ENCODE measurements at places on chromosomes 1 and 21.

DNA sequence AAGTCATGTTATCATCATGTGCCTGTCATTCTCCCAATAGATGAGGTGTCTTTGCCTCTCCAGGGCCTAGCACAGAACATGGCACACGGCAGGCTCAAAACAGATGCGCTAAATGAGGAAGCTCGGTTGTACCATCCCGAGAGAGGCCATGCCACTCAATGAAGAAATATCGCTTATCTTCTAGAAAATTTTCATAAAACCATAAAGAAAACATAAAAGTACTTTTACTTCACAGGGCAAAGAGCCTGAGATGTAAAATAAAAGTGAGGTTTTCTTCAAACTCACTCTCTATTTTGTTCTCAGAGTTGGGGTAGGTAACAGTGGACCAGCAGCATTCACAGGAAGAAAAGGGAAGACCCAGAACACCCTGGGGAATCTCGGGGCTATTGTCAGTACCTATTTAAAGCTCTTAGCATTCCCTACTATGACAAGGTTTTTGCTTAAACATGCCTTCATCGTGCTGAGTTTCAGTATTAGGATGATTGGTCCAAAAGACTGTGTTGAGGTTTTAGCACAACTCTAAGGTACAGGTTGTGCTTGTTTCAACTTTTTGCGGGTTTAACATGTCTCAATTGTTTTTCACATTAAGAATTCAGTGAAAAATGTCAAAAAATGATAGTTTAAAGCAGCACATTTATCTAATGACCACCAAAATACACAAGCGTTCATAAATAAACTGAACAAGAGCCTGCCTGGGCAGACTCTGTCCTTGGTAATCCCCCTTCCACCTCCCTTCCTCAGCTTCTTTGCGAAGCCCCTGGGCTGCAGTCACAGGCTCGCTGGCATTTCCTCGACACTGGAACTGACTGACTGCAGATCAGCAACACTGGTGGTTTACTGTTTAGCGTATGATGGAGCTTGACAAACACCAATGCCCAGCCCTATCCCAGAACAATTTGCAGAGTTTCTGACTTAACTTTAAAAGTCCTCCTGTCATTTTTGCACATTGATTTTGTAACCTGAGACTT is 55.6 kb downstream of the COQ8A start:
- no peak for DNase-seq

GRCh38 chr21:46145159-46145839 is 10.1 kb downstream of the FTCD start:
- DNase-seq: no peak

DNA sequence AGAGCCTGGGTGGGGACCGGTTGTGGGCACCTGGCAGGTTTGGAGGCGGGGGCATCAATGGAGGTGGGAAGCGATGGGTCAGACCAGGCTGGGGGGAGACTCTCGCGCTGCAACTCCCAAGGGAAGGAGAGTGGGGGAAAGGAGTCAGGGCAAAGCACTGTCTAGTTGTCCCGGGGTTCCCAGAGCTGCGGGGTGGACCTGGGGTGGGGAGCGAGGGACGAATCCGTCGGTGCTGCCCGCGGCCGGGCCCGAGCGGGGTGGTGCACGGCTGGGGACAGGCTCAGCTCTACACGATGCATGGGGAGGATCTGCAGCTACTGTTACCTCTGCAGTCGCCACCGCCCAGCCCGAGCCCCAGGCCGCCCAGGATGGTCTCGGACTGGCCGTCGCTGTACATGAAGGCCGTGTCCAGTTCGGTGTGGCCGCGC is 427 bp downstream of the AKR7A2 start:
- DNase-seq: no peak

DNA sequence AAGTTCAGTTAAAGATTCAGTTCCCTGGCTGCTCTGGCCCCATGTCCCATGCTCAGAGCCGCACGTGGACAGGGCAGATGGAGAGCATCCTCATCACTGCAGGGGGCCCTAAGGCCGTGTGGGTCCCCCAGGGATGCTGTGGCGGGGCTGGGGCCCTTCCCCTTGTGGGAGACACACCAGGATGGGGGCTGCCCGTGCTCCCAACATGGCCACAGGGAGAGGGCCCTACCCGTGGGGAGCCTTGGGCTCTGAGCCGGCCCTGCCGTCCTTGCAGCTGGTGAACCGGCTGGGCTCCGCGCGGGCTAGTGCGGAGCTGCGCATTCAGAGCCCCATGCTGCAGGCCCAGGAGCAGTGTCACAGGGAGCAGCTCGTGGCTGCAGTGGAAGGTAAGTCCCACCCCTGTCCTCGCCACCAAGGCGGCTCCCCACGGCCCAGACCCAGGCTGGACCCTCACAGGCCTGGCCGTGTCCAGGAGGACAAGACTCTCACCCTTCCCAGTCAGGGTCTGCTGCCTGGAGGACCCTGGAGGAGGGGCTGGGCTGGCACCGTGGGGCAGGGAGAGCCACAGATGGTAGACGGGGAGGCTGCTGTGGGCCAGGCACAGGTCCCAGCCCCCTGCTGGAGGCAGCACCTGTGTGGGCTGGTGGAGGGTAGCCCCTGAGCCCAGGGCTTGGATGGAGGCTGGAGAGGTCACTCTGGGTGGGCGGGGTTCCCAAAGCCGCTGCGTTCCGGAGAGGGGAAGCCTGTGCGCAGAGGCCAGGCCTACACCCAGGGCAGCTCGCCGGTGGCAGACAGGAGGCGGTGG is 53.8 kb downstream of the TRIM11 start:
- DNase-seq: no peak

DNA sequence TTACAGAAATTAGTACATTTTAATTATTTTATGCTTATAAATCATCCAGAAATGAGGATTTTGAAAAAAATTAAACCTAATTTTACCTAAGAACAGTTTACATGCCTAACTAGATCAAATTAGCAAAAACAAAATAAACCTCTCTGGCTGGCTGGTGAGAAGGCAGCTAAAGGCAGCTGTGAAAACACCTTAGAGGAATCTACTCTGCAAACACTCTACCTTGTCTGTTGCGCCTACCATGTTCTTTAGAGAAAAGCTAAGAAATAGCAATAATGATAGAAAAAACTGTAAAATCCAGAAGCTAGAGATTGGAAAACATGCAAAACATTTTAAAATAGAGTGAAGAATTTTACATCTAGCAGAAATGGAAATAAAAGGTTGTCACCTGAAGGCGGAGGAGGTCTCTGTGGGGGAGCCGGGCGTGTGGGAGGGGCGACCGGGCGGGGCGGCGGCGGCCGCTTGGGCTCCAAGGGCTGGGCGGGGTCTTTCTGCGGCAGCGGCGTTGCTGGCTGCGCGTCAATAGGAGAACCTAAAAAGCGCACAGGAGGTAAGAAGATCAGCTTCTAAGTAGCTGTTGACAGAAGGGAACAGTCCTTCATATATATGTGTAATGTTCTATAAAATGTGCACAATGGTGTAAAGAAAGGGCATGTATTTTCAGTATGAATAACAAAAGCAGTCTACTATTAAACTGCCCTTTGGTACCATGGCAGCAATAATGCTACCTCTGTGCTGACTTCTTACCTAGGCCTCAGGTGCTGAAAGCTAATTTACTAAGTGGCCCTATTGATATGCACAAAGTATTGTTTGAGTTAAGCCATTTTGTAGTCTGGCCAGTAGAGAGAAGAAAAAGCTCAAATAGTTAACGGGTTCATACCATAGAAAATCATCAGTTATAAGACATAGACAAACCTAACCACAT is 33.3 kb upstream of the CFAP298 start:
- DNase-seq: no peak

GRCh38 chr1:12556368-12556930 is 61.6 kb downstream of the DHRS3 start:
- DNase-seq: no peak

DNA sequence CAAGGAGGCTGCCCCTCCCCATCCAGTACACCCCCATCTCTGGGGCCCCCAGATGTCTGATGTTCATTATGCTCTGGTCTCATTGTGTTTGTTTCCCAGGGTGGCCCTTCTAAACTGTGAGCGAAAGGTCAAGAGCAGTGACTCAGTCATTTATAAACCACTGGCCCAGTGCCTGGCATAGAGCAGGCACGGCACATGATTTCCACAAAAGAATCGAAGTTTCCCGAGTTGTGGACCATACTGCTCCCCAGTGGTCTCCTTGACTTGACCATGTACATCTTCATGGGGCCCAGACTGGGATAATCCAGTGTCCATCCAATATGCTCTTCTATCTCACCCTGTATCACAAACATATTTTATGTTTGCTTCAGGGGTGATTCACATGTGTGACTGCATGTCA is 153.3 kb downstream of the NR5A2 start:
- DNase-seq: no peak

- no peak for DNase-seq
Measured at GRCh38 chr21:43306391-43306790, 120.5 kb downstream of the SIK1 start.

- no peak for DNase-seq
Measured at GRCh38 chr1:70317087-70317486, 37.4 kb downstream of the ANKRD13C start.

GRCh38 chr21:27636656-27637055 is 669.8 kb upstream of the ADAMTS5 start:
- DNase-seq: no peak

- no peak for DNase-seq
Measured at GRCh38 chr21:24217151-24217550, 1390.1 kb downstream of the MRPL39 start.

GRCh38 chr1:26078286-26079177 is 11.1 kb upstream of the TRIM63 start:
- no peak for DNase-seq

DNA sequence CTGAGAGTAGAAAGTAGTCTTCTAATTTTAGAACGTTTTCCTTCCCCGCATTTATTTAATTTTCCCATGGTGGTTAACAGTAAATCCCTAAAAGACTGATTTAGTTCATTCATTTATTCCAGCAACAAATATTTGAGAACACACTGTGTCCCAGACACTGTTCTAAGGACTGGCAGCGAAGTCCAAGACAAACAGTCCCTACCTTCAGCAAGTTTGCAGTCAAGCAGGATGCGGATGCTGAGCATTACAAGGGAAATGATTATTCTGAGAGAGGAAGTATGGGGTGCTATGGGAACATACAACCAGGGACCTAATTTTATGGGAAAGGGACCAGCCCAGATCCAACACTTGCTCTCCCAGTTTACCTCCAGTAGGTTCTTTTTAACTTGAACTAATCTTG is 1.2 kb upstream of the C1orf74 start:
- no peak for DNase-seq

- no peak for DNase-seq
Measured at GRCh38 chr1:111234866-111235265, 7.4 kb downstream of the CHI3L2 start.

GRCh38 chr1:234507626-234508387 is 28.8 kb upstream of the TARBP1 start:
- no peak for DNase-seq

DNA sequence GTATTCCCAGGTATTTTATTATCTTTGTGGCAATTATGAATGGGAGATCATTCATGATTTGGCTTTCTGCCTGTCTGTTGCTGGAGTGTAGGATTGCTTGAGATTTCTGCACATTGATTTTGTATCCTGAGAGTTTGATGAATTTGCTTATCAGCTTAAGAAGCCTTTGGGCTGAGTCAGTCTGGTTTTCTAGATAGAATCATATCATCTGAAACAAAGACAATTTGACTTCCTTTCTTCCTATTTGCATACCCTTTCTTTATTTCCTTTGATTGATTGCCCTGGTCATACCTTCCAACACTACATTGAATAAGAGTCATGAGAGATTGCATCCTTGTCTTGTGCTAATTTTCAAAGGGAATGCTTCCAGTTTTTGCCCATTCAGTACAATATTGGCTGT is 8.0 kb downstream of the OR2L3 start:
- DNase-seq: no peak
